Vein endothelial cell (primary cell): ENCODE measurements at places on chromosomes 3 and 15. TPM values are rescaled to one million over a fixed set of nuclear protein-coding genes. Genes with fewer than 3 reads are reported as not detected.

Gene MCTP2
- 2.9 and 3.2 TPM in 2 replicates for total RNA-seq

Gene NR2E3
- 0.19 TPM in 1 of 2 replicates, not detected in the other for total RNA-seq

Gene SLCO3A1
- 0.65 and 1.4 TPM in 2 replicates for total RNA-seq

Gene FANCI
- 19.9 and 30.0 TPM in 2 replicates for total RNA-seq

Gene ERICH6
- not detected in 2 replicates for total RNA-seq

Gene C3orf85
- not detected in 2 replicates for total RNA-seq

Gene SMCO1
- not detected in 2 replicates for total RNA-seq

Gene EBLN2
- total RNA-seq, result 7.5 and 7.8 TPM in 2 replicates

Gene KIF15
- 6.2 and 8.8 TPM in 2 replicates for total RNA-seq

Gene RSRC1
- total RNA-seq, result 33.3 and 44.9 TPM in 2 replicates

Gene TTC23
- total RNA-seq, result 26.2 and 28.4 TPM in 2 replicates

Gene CKMT1A
- not detected in 2 replicates for total RNA-seq

Gene FBXL2
- total RNA-seq, result 23.2 and 30.7 TPM in 2 replicates

Gene CPA3
- 0.48 and 0.98 TPM in 2 replicates for total RNA-seq

Gene HDC
- not detected in 2 replicates for total RNA-seq

Gene SLC6A1
- total RNA-seq, result not detected in 2 replicates

Gene ITPKA
- total RNA-seq, result 0.65 and 1.6 TPM in 2 replicates

Gene LRRC57
- 21.9 and 25.8 TPM in 2 replicates for total RNA-seq

Gene TFRC
- total RNA-seq, result 161 and 195 TPM in 2 replicates

Gene SCAMP5
- 10.8 and 11.1 TPM in 2 replicates for total RNA-seq

Gene GPR156
- 0.10 and 0.33 TPM in 2 replicates for total RNA-seq

Gene ALDH1L1
- total RNA-seq, result not detected in 2 replicates

Gene TUSC7
- not detected in 2 replicates for total RNA-seq

Gene RHOV
- total RNA-seq, result under 0.01 and 0.10 TPM in 2 replicates

Gene VGLL3
- total RNA-seq, result 1.6 and 3.4 TPM in 2 replicates
